ENCODE measurements at places on chromosomes 12 and 14.

- DNase-seq = no peak
These were observed 57.2 kb upstream of the USP44 start for GRCh38 chr12:95608252-95609033.

GRCh38 chr12:2795291-2796186 lies 769 bp downstream of the FKBP4 start:
- no peak for DNase-seq

GRCh38 chr12:70290116-70290515 lies 46.9 kb downstream of the CNOT2 start:
- DNase-seq = no peak

DNA sequence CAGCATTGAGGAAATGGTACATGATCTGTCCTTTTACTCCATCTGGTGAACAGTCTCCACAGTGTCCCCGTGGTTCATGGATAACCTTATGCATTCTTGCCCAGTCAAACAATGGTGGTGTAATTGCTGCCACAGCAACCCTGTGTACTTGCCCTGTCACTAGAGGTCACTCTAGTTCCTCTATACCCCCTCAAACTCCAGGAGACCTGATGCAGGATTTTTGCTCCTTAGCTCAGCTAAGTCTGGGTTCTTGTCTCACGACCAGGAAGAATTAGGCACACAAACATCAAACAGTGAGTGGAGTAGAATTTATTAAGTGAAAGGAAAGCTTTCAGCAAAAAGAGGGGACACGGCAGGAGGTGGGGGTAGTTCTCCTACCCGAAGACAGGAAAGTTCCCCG lies 24.7 kb upstream of the EEA1 start:
- no peak for DNase-seq

- DNase-seq = no peak
These were observed 855.3 kb upstream of the FLRT2 start for GRCh38 chr14:84674636-84675035.

DNA sequence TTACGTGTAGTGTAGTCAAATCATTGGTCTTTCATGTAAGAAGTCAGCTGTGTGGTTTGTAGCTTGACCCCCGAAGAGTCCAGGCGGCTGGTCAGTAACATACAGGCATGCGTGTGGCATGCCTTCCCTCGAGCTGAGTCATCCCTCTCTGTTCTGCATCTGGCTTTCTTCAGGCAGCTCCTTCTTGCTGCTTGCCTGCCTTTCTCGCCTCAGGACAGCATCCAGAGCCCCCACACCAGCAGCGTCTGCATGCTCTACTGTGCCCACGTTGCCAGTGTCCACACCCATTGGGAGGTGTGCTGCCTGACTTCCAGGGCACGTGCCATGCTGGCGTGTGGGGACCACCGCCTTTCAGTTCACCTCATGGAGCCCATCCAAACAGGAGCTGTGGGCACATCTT lies 96.8 kb downstream of the EP400 start:
- DNase-seq = no peak

- no peak for DNase-seq
These were observed 380.8 kb upstream of the RGS6 start for GRCh38 chr14:71551291-71551950.

DNA sequence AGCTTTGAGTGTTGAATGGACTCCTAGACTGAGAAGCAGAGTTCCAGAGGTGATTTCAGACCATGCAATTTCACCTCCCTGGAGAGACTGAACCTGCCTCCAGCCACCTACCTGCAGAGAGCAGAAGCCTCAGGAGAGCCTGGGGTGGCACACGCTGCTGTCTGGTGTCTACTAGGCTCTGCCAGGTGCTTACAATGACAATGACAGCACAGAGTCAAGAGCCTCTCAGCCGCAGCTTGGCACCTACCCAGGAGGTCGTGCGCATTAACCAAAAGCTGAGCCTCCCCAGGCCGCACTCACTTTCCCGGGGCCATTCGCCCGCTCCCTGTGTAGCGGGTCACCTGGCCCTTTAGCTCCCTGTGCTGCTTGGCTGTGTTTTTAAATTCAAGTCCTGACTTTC lies 63.2 kb downstream of the TESC start:
- DNase-seq = peak; percentile 96

- no peak for DNase-seq
These were observed 14.2 kb upstream of the SLC24A4 start for GRCh38 chr14:92308716-92309115.

DNA sequence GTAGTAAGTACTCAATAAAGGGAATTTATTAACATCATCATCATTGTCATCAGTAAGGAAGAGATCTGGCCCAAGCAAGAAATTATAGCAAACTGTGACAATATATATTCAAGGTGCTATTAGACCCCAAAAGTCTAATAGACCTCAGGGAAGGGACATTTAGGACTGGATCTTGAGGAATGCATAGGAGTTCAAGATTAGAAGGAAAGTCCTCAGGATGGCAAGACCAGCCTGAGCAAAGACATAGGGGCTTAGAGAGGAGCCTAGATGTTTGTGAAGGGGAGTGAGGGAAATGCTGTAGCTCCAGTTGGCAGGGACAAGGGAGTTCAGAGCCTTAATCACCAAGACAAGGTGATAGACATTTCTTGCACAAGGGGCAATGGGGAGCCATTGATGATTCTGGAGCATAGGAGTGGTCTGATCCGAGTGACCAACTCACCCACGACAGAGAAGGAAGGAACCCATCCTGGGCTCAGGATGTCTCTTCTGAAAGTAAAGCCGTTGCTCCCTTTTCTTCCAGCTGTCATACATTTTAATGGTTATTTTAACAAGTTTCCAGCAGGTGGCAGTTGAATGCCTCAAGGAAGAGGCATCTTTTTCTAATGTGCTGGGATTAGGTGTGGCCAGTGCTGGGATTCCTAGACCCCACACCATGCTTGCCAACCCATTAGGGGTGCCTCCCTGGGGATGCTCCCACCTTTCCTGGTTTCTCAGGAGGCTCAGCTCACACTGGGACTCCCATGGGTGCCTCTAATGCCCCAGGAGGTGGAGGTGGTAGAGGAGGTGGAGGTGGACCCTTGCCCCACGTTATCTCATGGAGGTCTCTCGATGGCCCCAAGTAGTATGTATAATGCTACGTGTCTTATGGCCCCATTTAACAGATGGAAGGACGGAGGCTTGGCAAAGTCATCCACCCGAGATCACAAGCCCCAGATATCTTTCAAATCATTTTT lies 37.8 kb downstream of the PHETA1 start:
- DNase-seq = no peak

DNA sequence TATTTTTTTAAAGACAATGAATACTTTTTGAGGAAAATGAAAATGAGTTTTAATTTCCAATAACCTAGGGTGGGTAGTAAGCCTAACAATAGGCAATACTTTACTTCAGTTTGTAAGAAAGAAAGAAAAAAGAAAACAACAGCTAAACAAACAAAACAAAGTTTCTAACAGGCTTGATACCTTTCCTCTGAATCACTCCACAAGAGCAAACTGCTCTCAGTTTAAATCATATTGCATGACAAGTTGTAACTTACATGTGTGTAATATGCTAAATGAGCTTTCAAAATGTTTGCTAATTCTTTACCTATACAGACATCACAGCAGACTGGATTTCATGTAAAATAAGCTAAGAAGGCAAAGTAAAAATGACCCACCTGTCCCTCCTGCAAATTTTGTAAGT lies 6.7 kb upstream of the LMO3 start:
- DNase-seq = no peak

GRCh38 chr12:106389151-106389550 lies 31.6 kb downstream of the POLR3B start:
- DNase-seq = no peak

DNA sequence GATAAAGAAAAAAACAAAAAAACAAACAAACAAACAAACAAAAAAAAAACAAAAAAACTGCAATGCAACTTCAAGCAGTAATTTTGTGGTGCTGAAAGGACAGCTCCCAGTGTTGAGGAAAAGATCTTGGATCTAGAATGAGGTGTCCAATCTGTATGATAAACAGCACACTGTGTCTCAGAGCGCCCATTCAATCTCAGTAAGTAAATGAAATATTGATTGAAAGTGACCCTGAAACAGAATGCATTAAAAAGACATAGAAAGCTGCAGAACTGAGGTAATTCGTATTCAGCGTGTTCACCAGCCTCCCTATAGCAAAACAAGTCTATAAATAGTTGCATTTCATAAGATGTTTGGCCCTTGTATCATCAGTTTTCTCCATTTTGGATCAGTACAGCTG lies 153.0 kb downstream of the NOVA1 start:
- DNase-seq = no peak

DNA sequence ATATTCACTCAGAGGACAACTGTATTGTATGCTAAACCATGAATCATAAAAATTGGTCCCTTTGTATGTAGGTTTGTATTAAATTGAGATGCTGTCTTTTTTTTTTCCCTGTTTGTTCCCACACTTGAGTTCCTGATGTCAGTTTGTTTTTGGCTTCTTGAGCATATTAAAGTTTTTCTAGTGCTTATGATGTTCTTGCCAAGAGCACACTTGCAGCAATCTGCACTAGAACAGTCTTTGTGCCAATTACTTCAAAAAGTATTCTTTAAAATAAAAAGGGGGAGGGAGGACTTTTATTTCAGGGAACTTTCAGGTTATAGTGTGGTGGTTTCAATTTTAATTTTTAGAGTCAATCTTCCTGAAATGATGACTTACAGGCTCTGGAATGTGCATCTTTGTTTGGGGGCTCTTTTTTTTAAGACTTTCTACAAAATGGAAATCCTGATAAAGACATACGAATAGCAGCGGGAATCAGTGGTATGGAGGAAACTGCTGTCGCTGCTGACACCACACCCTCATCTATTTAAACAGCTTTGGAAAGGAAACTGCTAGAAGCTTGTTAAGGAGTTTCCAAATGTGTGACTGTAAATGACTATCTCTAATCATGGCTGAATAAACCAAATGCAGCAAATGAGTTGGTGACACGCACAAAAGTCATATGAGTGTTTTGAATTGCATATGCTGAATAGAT lies 188.6 kb downstream of the EGLN3 start:
- DNase-seq = no peak

- peak; percentile 95 for DNase-seq
These were observed 3.7 kb downstream of the KIF5A start for GRCh38 chr12:57553343-57554202.

- DNase-seq = no peak
These were observed 202.4 kb downstream of the ITPR2 start for GRCh38 chr12:26630546-26631027.

- DNase-seq = no peak
These were observed 21.4 kb downstream of the KLRF2 start for GRCh38 chr12:9902539-9903228.

DNA sequence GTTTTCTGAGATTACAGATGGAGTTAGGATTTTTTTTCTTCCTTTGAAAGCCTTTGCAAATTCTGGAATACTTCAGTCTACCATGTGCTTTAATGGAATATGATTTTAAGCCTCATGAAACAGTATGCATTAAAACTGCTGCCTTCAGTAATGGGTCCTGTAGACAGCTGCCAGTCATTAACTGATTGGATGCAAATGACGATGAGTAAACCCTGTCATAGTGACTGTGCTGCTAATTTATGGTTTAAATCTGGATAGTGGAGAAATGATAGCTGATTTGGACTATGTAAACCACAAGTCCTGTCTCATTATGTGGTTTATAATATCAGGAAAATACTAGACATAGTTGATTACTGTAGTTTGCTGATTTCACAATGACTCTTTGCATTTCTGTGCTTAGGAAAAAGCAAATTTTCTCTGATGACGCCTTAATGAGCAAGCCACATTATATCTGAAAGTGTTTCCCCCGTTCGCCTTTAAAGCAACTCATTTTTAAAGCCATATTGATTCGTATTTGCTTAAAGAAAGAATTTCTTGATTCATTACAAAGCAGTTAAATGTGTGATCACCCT lies 217.6 kb downstream of the TMTC2 start:
- no peak for DNase-seq

- no peak for DNase-seq
These were observed 62.5 kb downstream of the PKP2 start for GRCh38 chr12:32834122-32834521.

DNA sequence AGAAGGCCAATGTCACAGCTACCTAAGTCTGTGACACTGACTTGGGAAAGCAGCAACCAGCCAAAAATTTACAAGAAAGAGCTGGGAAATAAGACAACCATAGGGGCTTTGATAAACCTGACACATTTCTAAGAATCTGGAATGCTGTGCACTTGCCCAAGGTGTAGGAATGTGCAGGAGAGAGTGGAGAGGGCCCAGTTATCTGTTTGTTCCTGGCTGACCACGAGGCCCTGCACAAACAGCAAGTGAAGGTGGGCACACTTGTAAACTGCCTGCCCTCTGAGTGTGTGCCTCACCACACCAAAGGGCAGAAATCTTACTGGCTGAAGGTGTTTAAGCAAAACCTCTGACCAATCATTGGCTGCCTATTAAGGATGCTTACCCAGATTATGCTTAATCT lies 27.3 kb downstream of the DLK1 start:
- DNase-seq = no peak

DNA sequence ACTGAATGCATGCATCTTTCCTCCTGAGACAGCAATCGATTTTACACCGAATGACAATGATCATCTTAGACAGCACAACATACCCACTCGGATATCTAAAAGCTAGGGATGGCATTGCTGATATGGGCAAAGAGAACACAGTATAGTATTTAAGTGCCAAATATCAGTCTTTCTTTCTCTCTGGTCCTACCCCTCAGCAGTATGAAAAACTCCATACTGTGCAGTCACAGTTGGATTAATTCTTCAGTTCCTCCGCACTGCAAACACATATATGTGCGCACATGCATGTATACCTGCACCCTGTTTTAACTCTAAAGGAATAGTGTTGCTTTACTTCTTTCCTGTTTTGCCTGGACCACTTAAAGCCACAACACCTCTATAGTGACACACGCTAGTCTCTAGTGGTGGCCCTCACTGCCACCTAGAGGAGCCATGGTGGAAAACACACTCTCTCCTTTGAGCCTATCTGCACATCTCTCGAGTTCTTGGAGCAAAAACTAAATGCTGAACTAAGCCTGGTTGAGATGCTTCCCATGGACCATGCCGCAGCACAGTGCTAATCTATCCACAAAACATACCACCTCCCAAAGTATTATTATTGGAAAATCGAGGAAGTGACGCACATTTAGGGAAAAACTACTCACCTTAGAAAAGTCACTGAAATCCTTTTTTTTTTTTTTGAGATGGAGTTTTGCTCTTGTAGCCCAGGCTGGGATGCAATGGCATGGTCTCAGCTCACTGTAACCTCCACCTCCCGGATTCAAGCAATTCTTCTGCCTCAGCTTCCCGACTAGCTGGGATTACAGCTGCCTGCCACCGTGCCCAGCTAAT lies 11.9 kb downstream of the TMEM52B start:
- no peak for DNase-seq

DNA sequence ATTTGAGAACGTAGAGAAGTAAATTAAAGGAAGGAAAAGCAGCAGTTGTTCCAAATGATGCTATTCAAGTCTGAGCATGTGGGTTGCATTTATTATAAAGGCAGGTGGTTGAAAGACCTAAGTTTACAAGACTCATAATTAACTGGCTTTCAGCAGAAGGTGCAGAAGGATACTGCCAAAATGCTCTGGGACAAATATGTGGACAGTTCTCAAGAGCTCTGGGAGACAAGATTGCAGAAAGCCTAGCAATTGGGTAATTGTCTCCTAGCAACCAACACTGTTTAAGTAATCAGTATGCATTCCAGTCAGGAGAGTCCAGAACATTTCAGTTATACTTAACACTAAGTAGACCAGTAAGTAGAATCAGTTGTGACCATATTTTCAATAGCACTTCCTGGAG lies 131.5 kb downstream of the GPR135 start:
- no peak for DNase-seq

Data from NCI-H187 (cell line).